Stimulated activated CD8-positive, alpha-beta memory T cell treated with anti-CD3 and anti-CD28 coated beads, Interleukin-15, amount 100 ng/mL, for 24 hours (primary cell): ENCODE measurements at places on chromosomes 11 and 22.

GRCh38 chr11:1075341-1075911, 752 bp downstream of the MUC2 start:
- no peak for DNase-seq

- DNase-seq, result no peak
These were observed 47.9 kb downstream of the STIM1 start for GRCh38 chr11:3903207-3903896.

- DNase-seq, result no peak
These were observed 539.3 kb downstream of the OPCML start for GRCh38 chr11:132992838-132993631.

DNA sequence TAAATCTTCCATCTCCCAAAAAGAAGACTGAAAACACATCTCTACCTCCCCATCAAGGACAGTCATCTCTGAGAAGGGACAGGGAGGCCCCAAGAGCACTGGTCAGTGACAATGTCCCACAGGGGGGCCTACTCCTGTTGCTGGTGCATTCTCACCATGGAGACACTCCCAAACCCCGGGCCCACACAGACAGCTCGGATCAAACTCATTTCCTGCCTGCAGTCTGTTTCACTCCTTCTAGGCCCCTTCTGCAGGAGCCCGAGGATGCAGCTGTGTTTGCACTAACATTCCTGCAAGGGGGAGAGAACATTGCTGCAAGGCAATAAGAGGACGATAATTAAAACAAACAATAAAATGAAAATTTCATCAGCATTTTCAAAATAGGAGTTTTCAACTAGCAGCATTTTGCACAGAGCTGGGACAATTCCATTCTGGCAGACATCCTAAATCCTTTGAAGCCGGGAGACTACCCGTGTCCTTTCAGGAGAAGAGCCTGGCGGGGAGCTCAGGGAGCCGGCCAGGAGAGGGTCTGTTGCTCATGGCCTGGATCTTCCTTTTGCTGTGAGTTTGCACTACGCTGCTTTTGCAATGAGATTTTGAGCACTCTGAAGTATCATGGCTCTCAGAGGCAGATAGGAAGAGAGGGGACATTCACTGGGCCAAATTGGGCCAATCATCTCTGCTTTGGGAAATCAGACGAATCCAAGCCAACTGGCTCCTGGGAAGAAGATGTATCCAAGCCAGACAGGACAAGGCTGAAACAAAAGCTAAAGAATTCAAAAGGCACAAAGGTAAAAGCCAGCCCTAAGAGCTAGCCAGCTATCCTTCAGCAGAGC, 33.2 kb downstream of the SPATA19 start:
- no peak for DNase-seq

GRCh38 chr11:86143087-86144030, 74.5 kb upstream of the PICALM start:
- no peak for DNase-seq

- no peak for DNase-seq
These were observed 20.9 kb downstream of the TCP11L1 start for GRCh38 chr11:33060271-33060670.

DNA sequence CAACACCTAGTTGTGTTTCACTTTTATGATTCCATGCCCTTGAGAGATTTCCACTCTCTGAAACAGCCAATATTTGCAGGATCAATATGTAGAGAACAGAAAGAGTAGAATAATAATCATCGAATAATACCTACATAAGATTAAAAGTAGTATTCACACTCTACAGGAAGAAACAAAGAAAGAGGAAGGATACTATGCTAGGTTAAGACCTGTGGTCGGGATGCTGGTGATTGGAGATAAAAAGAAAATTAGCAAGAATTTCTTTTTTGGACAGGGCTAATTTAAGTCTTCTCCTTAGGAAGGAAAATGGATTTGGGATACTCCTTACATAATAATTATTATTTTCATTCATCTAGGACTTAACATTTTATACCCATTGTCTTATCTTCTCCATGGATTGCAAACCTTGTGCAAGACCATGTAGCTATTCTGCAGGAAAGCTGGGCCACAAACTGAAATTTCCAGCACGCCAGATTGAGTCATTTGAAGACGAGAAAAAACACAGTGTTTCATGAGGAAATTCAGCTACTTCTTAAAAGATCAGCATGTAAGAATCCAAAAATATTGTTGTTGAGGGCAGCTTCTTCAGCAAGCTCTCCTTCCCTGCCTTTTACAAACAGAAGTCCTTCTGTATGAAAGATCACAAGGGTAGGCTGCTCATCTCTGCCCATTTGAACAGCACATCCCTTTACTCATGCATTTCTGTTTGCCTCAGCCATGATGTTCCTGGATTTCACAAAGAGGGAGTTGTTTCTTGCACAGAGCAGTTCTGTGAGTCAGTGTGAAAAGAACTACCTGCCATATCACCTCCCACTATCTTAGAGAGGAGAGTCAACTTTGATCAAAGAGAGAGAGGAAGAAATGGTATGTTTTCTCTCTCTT, 90.7 kb downstream of the FAM76B start:
- DNase-seq, result no peak

GRCh38 chr11:832529-833113, at the start of gene CD151:
Gene CD151 (plus strand): TSS chr11:832952. CDS start chr11:836070, 3,118 bp downstream.
- no peak for DNase-seq

- DNase-seq, result no peak
These were observed 4.6 kb upstream of the CABP7 start for GRCh38 chr22:29715240-29715639.

DNA sequence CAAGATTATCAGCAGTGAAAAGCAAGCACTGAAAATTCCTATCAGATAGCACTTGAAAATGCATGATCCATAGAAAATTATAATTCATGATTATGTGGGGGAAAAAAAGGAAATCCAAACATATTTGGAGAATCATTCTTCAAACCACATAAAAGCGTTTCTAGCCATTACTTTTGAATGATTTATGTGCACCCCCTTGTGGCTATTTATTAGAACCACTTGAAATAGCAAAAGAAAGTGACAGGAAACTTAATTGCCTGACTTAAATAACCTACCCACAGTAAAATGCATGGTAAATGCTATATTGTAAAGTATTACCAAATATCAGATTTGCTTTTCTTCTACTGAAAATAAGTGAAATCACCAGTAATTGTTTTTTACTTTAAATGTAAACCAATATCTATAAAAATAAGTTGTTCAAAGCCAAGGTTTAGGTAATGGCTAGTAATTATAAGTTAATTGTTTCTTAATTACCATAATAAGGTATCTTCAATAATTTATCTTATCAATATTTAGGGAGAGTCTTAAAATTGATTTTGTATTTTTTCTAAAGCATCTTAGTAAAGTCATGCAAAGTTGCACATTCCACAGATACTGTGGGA, 168.5 kb downstream of the ARHGAP42 start:
- DNase-seq, result no peak

DNA sequence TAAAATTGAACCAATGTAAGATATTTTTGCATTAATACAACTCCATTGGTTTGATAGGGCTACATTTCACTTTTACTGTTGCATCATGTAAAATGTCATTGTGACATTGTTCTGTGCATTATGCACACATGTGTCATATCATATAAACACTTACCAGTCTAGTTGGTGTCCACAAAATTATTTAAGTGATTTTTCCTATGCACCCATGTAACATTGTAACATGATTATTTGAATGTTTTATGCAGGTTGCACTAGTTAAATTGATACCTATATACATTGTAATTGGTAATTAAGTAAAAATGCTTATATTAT, 9.6 kb upstream of the BIRC3 start:
- no peak for DNase-seq

DNA sequence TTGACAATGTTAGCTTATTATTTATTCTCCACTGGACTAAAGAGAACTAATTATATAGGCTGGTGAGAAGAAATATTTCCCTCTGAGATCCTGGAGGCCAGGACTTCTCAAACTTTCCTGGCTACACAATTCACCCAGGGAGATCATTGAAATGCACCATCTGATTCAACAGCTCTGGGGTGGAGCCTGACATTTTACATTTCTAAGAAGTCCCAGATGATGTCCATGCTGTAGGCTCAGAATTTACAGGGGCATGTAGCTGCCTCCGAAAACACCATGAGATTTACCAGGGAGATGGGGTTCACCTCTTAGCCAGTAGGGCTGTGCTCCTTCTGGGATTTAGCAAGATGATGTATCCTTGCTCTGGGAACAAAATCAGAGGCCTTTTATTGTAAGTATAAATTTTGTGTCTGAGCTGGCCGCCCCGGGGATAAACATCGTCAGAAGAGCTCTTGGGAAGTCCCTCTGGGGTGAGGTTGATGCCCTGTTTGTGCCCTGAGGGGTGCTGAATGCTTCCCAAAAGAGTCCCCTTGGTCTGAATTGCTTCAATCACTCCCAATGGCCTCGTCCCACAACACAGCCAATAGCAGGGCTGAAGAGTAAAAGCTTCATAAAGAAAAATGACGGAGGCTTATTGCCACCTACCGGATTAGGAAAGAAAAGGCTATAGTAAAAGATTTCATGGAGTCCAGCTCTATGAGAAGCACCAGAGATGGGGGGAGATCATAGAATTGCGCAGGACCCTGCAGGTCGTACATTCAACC, 33.4 kb upstream of the API5 start:
- no peak for DNase-seq

- no peak for DNase-seq
These were observed 17.9 kb upstream of the TENM4 start for GRCh38 chr11:79458709-79459108.

DNA sequence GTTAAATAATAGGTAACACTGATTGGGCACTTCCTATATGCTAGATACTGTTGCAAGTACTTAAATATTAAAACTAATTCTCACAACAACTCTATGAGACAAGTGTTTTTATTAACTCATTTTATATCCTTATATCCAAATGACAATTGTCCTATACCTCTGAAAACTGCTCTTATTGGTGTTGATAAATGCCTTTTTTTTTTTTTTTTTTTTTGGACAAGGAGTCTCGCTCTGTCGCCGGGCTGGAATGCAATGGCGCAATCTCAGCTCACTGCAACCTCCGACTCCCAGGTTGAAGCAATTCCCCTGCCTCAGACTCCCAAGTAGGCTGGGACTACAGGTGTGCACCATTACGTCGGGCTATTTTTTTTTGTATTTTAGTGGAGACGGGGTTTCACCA, 41.6 kb downstream of the MRTFA start:
- no peak for DNase-seq

- DNase-seq, result no peak
These were observed 28.9 kb downstream of the CD5 start for GRCh38 chr11:61131186-61131585.

DNA sequence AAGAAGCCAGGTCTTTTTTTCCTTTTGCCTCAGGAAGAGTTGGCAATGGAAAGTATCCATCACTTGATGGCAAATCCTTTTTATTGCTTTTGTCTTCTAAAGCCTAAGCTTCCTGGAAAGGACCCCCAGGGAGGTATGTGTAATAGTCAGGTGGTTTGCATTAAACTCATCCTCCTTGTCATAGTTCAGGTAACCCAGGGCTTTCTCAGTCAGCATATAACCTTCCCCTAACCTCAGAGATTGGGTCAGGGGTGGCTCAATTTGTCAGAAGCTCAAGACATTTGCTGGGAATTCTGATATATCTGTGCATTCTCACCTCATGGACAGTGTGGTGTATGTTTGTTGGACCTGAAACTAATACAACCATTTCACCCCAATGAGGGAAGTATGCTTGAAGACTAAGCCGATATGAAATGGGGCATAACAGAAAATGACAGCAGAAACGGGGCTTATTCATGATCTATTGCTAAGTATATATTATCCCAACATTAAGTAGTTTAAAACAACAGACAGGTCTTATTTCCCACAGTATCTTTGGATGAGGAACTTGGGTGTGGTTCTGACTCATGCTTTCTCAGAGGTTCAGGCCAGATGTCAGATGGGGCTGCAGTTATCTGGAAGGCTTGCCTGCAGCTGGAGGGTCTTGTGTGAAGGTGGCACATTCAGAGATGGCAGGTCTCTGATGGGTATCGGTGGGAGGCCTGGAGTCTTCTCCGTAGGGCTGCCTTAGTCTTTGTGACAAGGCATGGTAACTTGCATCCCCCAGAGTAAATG, 135.8 kb upstream of the SPON1 start:
- no peak for DNase-seq

- DNase-seq, result no peak
These were observed 855 bp upstream of the MS4A5 start for GRCh38 chr11:60428517-60428916.

DNA sequence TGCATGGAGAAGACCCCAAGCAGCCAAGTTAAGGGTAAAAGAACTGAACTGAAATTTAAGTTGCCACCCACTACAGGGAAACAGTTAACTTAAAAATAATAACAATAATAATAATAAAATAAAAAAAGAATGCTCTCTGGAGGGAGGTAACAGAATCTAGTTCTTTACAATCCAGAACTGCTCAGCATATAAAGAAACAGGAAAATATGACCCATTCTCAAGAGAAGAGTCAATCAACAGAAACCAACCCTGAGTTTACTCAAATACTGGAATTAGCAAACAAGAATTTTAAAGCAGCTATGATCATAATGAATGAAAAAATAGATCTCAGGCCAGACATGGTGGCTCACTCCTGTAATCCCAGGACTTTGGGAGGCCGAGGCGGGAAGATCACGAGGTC, 53.8 kb downstream of the DENND5A start:
- no peak for DNase-seq

DNA sequence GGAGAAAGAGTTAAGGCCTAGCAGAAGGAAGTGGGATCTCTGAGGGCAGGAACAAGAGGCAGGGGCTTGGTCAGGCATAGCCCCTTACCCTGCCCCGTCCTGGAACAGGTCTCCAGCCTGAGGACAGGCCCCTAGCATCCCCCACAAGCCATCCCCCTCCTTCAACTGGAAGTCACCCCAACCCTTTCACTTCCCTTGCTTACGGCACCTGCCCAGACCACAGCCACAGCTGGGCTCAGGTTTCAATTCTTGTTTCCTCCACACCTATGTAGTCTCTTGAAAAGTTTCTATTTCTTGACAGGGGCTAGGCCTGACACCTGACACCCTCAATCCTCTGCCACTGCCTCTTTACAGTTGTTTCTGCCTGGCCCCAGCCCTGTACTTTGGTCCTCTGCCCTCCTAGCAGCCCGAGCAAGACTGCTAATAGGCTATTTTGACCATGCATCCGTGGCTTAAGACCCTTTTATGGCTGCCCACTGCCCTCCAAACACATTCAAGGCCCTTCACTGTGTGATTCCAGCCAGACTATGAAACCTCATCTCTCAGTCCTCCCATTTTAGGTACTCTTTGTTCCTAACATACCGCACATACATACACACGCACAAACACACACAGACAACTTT, 10.9 kb upstream of the FCHSD2 start:
- DNase-seq, result no peak

DNA sequence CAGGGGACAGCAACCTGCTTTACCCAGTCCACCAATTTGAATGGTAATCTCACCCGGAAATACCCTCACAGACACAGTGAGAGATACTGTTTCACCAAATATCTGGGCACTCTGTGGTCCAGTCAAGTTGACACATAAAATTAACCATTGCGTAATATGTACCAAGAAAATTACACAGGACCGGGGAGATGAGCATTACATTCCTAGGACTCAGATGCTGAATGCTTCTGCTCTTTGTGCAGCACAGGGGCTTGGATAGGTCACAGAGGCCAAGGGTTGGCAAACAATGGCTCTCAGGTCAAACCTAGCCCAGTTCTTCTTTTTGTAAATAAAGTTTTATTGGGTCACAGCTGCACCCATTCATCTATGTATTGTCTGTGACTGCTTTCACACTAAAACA, 557.2 kb downstream of the MN1 start:
- DNase-seq, result no peak
